Activated CD4-positive, alpha-beta T cell treated with anti-CD3 and anti-CD28 coated beads, Interleukin-2, amount 10 ng/mL, durations not matched to agents 7 days and 5 days (primary cell): ENCODE measurements at places on chromosomes 4 and X.

DNA sequence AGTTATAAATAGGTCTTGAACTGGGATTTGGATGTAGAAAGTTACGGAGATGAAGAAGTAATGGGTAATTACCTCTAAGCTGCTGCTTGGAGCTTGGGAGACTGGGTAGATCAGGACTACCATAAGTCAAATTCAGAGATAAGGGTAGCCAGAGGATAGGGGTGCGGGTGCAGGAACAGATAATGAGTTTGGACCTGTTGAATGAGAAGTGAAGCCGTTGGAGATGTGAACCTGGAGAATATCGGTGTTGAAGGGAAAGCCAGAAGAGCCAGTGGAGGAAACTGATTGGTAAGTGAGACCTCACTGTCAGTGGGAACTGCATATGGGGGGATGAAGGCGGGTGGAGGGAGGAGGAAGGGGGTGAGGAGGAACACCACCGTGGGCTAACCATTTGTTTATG lies 618 bp upstream of the FOXO4 start:
- H3K4me1 ChIP-seq: peaks cover 28% of the 10 kb centered on the region
- no peaks in the 10 kb centered on the region for H3K27me3 ChIP-seq
- H3K27ac ChIP-seq: peak overlapping the region; percentile 75
- peak overlapping the region; percentile 81 for H3K4me3 ChIP-seq

DNA sequence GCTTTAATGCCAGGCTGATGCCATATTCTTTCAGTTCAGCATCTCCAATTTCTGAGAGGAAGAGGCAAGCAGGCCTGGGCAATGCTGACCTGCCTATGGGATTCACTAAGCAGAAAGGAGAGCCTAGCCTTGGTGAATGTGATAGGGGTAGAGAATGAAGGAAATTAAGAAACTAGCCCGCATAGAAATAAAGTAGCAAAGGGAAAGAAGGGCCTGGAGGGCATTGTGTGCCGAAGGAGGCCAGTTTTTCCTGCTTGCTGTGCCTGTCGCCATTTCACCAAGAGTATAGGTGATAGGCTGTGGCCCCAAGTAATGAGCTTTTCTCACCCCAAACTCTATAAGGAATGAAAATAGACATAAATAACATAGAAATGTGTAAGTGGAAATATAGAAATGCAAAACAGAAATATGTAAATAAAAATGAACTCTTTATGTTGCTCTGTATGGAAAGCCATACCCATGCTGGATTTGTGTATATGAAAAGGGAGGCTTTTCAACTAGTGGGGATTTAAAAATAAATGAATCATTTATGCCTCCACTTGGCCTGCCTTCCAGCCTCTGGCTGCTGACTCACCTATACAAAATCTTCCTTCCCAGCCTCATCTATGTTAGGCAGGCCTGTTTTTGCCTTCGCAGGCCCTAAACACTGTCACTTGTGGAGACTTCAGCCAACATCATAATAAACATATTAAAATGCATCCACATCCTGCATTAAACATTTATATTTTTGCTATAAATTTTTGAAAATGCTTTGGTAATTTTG lies 5.1 kb upstream of the OCRL start:
- peaks cover 5% of the 10 kb centered on the region for H3K27me3 ChIP-seq
- H3K4me3 ChIP-seq: no peak overlapping the region

DNA sequence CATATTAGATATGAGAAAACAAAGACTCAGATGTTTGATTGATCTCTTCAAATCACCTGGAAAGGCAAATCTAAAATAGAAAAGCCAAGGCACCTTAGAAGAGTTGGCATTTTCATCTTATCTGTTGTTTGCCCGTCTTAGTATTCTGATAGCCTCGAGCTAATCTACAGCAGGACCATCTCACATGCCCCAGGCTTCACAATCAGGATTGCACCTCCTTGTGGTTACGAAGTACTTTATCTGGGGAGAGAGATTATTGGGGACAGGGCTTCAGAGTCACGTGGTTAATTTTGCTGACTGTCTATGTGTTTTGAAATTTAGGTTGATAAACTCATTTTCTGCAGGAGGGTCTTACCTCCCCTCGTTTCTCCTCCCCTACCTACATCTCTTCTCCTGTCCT lies 313.1 kb upstream of the ANXA10 start:
- no peak for DNase-seq
- no peaks in the 10 kb centered on the region for H3K27me3 ChIP-seq
- H3K36me3 ChIP-seq: no peaks in the 10 kb centered on the region
- H3K27ac ChIP-seq: no peak overlapping the region

- H3K4me1 ChIP-seq: no peaks in the 10 kb centered on the region
- no peak overlapping the region for H3K27ac ChIP-seq
- H3K4me3 ChIP-seq: no peak overlapping the region
- H3K36me3 ChIP-seq: no peaks in the 10 kb centered on the region
Measured at GRCh38 chr4:93870876-93871458, 42.4 kb downstream of the ATOH1 start.

DNA sequence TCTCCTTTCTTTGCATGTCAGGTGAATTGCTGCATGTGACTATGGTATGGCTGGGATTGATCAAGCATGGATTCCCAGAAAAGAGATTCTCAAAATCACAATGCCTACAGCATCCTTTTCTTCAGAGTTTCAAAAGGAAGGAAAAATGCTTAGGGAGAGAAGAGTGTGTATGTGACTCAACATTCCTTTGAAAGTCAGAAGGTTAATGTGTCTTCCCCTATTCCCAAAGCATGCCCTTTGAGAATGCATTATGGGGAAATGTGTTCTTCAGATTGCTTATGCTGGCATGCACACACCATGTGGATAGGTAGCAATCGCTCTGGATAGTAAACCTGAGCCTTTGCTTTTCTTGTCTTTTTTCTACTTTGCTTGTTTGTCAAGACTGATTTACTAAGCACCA lies 78.5 kb downstream of the ELOVL6 start:
- no peak overlapping the region for H3K27ac ChIP-seq
- H3K4me3 ChIP-seq: no peak overlapping the region
- H3K4me1 ChIP-seq: peaks cover 18% of the 10 kb centered on the region
- no peak for DNase-seq
- H3K27me3 ChIP-seq: no peaks in the 10 kb centered on the region

- peaks cover 3% of the 10 kb centered on the region for H3K27me3 ChIP-seq
- H3K36me3 ChIP-seq: no peaks in the 10 kb centered on the region
- no peak overlapping the region for H3K27ac ChIP-seq
- no peak overlapping the region for H3K4me3 ChIP-seq
Measured at GRCh38 chr4:24322511-24322910, 261.8 kb downstream of the DHX15 start.

DNA sequence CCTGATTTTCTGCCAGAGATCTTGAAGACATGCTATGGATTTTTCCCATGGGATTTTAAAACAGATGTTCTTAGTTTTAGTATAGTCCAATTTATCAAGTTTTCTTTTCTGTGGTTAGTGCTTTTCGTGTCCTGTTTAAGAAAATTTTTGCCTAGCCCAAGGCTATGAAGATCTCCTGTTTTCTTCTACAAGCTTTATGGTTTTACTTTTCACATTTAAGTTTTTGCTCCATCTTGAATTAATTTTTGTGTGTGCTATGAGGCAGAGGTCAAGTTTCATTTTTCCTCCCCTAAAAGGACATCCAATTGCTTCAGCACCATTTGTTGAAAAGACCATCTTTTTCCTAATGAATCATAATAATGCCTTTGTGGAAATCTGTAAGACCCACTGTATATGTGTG lies 65.6 kb downstream of the POLR2B start:
- H3K36me3 ChIP-seq: no peaks in the 10 kb centered on the region
- H3K27ac ChIP-seq: no peak overlapping the region
- no peaks in the 10 kb centered on the region for H3K4me1 ChIP-seq
- no peak for DNase-seq

- DNase-seq: no peak
- no peaks in the 10 kb centered on the region for H3K4me1 ChIP-seq
- H3K27ac ChIP-seq: no peak overlapping the region
Measured at GRCh38 chrX:44621078-44621477, 78.4 kb upstream of the FUNDC1 start.

- H3K4me1 ChIP-seq: peaks cover 12% of the 10 kb centered on the region
Measured at GRCh38 chrX:110163488-110163887, 154.4 kb downstream of the AMMECR1 start.

DNA sequence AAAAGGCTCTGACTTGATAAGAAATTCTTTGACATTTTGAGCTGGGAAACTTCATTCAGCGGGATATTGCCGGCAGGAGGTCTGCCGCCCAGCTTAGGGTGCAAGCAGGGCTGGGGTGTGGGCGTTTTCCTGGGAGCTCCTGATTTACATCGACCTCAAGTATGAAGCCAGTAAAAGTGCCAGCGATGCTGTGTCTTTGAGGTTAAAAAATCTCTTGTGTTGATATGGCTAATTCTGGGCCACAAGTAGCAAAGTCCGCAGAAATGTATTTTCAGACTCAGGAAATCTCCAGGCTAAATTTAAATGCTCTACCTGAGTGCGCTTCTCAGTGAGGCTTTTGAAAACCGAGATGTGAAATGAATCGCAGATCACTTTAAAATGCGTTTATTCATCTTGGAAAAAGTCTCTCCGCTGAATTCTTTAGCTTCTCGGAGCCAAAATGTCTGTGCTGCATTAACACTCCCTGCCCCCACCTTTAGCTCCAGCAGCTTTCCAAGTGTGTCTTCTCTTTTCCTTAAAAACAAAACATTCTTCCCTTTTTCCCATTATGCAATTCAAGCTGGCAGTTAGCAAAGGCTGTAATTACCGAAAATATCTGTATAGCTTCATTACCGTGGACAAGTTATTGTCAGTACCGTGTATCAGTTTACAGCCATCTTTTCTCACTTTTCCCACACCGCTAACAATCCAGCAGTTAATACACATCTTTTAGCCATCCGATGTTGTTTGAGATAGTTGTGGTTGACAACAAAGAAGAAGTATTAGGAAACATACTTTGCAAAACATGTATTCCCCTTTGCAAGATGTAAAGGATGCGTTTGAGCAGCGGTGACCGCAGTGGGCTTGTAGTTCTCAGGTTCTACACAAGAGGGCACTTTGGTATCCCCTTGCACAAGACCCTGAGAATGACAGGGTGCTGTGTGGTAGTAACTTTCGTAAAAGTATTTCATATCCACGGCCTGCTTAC lies 136.0 kb upstream of the STX18 start:
- no peaks in the 10 kb centered on the region for H3K27me3 ChIP-seq
- H3K36me3 ChIP-seq: no peaks in the 10 kb centered on the region
- no peaks in the 10 kb centered on the region for H3K4me1 ChIP-seq
- H3K4me3 ChIP-seq: no peak overlapping the region
- DNase-seq: no peak

DNA sequence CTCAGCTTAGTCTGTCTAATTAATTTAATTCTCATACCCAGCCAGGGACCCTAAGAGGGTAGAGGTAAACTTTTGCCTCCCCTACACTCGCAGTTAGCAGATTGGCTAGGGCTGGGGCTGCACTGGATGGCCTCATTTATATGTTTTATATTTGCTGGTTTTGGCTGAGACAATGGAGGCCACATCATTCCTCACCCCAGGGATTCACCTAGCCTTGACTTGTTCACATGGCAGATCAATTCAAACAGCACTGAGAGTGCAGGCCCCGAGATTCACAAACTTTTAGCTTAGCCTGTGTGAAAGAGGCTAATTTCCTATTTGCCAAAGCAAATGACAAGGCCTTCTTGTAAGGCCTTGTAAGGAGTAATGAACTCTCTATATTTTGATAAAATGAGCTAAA lies 844.4 kb downstream of the ARAP2 start:
- no peak overlapping the region for H3K27ac ChIP-seq
- H3K4me1 ChIP-seq: no peaks in the 10 kb centered on the region
- no peaks in the 10 kb centered on the region for H3K36me3 ChIP-seq
- no peak for DNase-seq

DNA sequence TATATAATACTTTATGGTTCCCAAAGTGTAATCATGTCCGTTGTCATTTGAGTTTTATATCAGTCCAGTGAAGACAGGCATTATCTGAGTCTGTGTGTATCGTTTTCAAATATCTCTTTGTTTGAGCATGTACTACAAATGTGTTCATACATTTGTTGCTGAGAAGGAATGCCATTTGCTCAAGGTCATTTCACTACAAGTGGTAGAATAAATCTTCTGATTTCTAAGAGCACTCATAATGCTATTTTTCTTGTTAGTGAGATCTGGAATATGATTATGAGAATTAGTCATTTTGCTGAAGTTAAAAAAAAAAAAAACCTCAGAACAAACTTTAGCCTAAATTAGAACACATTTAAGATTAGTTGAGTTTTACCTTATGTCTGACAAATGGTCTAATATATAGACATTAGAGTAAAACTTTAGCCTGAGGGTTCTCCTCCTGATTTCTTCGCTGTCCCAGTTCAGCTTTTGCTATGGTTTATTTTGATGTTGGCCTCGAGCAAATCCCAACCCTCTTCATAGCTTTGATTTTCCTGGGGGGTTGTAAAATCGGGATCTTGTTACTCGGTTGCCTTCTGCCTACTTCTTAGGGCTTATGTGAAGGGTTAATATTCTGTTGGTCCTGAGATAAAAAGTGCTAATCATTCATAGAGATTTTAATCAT lies 87.1 kb downstream of the TMEM131L start:
- H3K27ac ChIP-seq: no peak overlapping the region
- H3K36me3 ChIP-seq: peaks cover 32% of the 10 kb centered on the region
- no peak overlapping the region for H3K4me3 ChIP-seq
- DNase-seq: no peak

DNA sequence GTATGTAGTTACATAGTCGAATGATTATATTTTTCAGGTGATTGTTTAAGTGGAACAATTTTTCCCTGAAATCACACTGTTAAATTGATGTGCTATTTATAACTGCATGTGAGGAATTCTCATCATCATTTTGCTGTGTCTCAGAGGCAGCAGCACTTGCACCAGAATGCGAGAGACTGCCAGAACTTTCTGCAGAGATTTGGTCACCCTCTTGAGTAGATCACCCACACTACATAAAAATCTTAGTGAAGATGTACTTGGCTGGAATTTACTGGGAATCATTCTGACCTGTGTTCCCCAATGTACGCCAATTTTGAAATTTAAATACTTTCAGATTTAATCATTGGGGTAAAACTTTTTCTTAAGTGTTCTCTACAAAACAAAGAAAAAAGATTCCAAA lies 5.4 kb downstream of the UGT2B4 start:
- H3K27ac ChIP-seq: no peak overlapping the region
- H3K27me3 ChIP-seq: no peaks in the 10 kb centered on the region
- no peaks in the 10 kb centered on the region for H3K4me1 ChIP-seq
- DNase-seq: no peak
- no peak overlapping the region for H3K4me3 ChIP-seq
- no peaks in the 10 kb centered on the region for H3K36me3 ChIP-seq

- H3K27ac ChIP-seq: no peak overlapping the region
- H3K4me1 ChIP-seq: peaks cover 12% of the 10 kb centered on the region
- H3K4me3 ChIP-seq: no peak overlapping the region
- no peak for DNase-seq
- H3K36me3 ChIP-seq: peaks cover 19% of the 10 kb centered on the region
Measured at GRCh38 chrX:65528293-65528692, 6.3 kb downstream of the LAS1L start.
